ENCODE measurements at places on chromosomes 13 and 19.

DNA sequence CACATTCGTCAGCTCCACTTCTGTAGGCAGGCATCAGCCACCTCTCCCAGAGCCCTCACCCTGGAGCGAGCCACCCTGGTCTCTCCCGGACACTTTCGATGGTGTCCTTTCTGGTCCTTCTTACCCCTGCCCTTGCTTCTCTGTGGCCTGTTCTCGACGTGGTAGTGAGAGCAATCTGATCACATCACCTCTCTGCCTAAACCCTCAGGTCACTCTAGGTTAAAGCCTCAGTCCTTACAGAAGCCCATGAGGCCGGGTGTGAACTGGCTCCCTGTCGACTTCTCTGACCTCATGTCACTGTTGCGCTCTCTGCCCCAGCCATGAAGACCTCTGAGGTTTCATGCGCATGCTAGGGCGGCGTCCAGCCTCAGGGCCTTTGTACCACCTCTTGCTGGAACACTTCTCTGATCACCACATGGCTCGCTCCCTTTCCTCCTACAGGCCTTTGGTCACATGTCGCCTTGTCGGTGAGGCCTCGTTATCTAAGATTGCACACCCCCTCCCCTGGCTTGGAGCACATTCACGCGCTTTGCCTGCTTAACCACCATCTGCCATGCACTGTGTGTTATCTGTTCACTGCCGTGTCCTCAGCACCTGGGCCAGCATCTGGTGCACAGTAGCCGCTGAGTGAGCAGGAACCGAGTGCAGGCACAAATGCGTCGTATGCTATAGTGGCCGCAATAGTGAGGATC, 101.5 kb downstream of the DPF1 start:
- no peak for DNase-seq

GRCh38 chr13:98648686-98649085, 71.8 kb upstream of the STK24 start:
- DNase-seq, result no peak

GRCh38 chr13:32045537-32045936, 14.0 kb downstream of the FRY start:
- DNase-seq, result no peak

DNA sequence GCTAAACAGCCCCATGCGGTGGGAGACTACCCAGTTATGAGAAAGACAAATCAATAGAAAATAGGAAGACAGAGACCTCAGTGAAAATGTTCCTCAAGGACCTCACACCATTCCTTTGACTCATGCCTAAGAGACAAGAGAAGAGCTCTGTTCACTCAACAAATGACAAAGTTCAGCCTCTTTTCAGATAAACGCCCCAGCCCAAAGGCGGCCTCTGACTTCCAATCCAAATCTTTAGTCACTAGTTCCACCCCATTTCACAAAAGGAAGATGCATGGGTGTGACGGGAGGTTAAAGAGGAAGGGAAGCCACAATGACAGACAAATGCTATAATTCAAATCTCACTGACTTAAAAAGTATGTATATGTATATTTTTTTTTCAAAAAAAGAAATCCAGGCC, 8.1 kb downstream of the CARS2 start:
- no peak for DNase-seq

GRCh38 chr19:38386300-38386970, 1.4 kb downstream of the GGN start:
- no peak for DNase-seq

- DNase-seq, result no peak
Observed at GRCh38 chr13:35787937-35788336, 311.4 kb upstream of the MAB21L1 start.

All from GDM1 (cell line).